ENCODE measurements at places on chromosomes 11 and 22.

DNA sequence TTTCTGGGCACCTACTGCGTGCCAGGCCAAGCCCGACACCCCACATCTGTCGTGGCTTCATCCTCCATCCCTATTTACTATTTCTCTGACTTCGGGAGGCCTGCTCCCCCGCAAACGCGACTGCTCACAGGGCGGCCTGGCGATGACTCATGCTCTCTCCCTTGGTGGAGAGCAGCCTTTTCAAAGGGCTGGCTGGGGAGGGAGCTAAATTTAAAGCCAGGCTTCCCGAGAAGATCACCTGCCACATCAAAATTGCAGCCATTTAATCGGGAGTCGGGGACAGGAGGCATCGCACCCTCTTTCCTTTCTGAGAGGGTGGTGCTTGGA is 24.9 kb upstream of the SHISAL1 start:
- peak; percentile 70 for DNase-seq

DNA sequence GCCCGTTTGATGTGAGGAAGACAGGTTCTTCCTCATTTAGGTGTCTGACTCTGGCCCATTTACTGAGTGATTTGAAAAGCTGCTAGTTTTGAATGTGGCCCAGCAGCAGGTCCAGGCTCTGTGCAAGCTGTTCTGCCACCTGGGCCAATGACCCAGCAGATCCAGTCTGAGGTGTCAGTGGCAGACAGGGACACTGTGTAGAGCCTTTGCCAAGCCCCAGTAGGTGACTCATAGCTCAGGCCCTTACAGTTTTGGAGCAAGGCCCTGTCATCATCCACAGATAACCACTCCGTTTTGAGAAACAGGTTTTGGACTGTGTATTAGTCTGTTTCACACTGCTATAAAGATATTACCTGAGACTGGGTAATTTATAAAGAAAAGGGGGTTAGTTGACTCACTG is 23.9 kb downstream of the TSPAN32 start:
- DNase-seq = no peak

GRCh38 chr11:69928975-69929374 is 109.8 kb upstream of the FGF3 start:
- DNase-seq = no peak

GRCh38 chr22:45818424-45819085 is 146.9 kb downstream of the ATXN10 start:
- DNase-seq = no peak

- no peak for DNase-seq
Measured at GRCh38 chr11:66600631-66601233, 7.7 kb downstream of the CCS start.
